ENCODE measurements at places on chromosomes 3 and 15.

- no peak for DNase-seq
Observed at GRCh38 chr3:140004271-140004670, 69.3 kb downstream of the CLSTN2 start.

DNA sequence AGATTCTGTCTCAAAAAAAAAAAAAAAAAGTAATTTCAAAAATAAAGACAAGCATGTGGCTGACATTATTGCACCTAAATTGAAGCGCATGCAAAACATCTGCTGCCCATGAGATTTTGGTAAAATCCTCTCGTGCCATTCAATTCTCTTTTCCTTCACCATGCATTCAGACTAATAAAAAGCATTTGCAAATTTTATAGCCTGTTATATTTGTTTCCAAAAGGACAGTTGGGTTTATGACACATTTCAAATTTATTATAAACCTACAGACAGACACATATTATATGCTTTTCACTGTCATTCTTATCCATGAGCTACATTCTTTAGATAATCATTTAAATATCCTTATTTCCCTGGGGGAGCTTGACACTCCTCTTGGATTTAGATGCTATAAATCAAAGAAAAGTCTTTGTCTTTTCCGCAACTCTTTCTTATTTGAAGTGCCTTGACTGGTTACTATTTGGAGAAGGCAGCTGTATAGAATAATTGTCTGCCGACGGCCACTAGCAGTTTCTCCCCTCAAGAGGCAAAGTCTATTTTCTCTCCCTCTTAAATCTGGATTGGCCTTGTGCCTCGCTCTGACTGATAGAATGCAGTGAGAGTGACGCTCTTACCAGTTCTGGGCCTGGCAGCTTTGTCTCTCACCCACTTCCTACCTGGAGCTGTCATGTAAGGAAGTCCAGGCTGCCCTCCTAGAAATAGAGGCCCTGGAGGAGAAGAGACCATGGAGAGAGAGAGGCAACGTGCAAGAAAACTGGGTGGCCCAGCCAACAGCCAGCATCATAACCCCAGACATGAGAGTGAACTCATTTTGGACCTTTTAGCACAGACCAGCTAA lies 6.8 kb upstream of the LRIG1 start:
- DNase-seq = no peak

- no peak for DNase-seq
Observed at GRCh38 chr3:169846458-169847193, 23.1 kb downstream of the LRRC31 start.

DNA sequence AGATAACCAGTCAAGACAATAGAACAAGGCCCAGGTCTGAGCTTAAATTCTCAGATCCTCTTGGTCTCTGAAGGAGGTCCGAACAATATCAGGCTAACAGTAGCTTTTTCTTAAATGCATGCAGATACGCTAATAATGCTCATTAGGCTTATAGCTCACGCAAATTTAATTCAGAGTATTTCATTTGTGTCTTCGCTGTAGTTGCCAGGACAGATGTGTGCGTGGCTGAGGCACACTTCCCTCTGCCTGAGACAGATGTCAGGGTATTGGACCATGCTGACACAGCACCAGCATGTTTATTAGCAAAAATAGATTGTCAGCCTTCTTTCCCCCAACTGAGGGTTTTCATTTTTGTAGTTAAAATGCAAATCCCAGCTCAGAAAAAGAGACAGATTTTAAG lies 102.9 kb upstream of the BFSP2 start:
- DNase-seq = no peak

- no peak for DNase-seq
Observed at GRCh38 chr3:9583371-9583770, 29.7 kb upstream of the LHFPL4 start.

DNA sequence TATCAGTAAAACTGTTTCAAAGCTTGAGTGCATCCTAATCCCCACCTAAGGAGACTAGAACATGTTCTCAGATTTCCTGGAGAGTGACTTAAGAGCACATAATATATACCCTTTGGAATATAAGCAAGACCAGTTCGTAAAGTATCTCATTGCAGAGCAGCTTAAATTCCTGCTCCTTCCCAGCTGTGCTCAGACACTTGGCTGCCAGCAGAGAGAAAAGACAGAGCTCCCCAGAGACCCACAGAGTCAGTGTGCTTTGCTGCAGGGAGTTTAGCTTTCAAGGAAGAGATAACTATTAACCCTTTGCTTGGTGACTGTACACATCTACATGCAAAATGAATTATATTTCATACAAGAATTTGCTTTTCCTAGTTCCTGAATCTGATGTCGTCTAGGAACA lies 338.1 kb upstream of the ARHGEF26 start:
- no peak for DNase-seq

DNA sequence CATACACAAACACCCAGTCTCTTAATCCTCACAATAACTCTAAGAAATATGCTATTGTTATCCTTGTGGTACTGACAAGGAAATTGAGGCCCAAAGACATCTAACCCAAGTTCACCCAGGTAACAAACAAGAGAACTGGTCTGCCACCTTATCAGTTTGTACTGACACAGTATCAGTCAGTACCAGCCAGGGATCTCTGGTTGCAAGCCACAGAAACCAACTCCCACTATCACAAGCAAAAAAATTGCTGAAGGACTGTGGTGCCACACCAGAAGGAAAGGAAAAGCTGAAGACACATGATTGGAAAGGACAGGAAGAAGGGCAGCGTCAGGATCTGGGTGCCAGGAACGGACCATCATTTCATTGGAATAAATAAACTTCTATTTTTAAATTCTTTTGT lies 63.8 kb upstream of the GLCE start:
- DNase-seq = no peak
